ENCODE measurements at places on chromosomes 5 and 9. TPM values are rescaled to one million over a fixed set of nuclear protein-coding genes. Genes with fewer than 3 reads are reported as not detected.

- DNase-seq, result no peak
Measured at GRCh38 chr9:3012245-3012644, 168.3 kb upstream of the PUM3 start.

GRCh38 chr5:61472172-61472958, 140.3 kb downstream of the ZSWIM6 start:
- DNase-seq, result no peak

Gene PLEKHG4B
- polyA plus RNA-seq, result 21.2 TPM

DNA sequence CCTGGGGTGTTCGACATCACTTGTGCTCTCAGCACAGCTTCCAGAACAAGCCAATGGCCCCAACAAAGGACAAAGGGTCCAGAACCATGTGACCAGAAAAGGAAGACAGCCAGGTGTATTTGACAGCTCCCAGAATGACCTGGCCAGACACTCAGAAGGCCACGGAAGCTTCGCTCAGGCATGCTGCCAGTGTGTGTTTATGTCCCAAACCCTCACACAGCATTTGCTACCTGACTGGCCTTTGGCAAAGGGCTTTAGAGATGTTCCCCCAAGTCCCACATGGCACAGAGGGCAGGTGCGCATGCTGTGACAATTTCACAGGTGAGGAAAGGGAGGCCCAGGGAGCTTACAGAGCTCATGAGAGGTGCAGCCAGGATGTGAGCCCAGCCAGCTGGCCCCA, 39.5 kb downstream of the MED10 start:
- no peak for DNase-seq

Gene PCDHGA11
- 3.8 TPM for polyA plus RNA-seq

GRCh38 chr5:150107909-150108447, 21.6 kb upstream of the CSF1R start:
- DNase-seq, result no peak

DNA sequence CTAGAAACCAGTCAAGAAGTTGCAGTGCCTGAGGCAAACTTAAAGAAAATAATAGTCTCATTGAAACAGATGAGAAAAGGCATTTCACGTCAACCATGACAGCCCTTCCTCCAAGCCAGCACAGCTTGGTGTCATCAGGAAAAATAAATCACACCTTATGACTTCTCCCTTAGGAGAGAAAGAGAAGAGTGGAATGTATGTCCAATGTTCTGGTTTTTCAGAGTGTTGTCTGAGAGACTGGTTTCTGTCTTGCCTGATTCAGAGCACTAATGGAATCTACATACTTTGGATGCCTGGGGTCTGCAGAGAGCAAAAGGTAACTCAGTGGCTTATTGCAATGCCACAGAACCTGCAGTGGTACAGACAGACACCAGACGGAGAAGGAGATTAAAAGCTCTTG, 105.5 kb upstream of the PDE4D start:
- no peak for DNase-seq

Gene BTNL9
- polyA plus RNA-seq, result 5.3 TPM

Gene PCDHGA2
- polyA plus RNA-seq, result 6.3 TPM

DNA sequence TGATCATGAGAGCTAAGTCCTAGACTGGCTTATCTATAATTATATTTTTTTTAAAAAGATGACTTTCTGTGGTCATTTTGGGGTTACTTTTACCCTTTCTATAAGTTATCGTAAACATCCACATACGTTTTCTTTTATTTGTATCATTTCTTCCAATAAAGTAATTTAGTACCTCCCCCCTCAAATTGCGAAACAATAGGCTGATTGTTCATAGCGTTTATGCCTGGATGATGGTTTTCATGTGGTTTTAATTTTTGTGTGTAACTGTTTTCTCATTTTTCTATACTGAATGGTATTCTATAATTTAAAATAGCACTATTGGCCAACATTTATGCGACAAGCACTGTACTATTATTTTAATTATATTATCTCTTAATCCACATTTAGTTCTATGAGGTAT, 44.5 kb downstream of the SMC5 start:
- DNase-seq, result no peak

Measured in renal pelvis (tissue), 12 donors.